ENCODE measurements at places on chromosomes 6 and 20.

GRCh38 chr6:39037082-39037508 lies 11.5 kb upstream of the GLP1R start:
- no peak for DNase-seq

DNA sequence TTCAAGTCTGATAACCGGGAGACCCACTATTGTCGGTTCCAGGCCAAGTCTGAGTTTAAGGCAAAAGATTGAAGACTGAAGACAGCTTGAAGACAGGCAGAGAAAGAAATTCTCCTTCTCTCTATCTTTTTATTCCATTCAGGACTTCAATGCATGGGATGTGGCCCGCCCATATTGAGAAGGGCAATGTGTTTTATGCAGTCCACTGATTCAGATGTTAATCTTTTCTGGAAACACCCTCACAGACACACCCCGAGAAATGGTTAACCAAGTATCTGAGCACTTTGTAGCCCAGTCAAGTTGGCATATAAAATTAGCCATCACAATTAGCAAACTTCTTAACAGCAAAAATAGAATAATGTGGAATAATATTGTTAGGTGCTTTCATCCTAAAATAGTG lies 75.5 kb upstream of the FABP7 start:
- no peak for DNase-seq

- DNase-seq: no peak
Observed at GRCh38 chr6:133814797-133815196, 74.1 kb upstream of the TCF21 start.

DNA sequence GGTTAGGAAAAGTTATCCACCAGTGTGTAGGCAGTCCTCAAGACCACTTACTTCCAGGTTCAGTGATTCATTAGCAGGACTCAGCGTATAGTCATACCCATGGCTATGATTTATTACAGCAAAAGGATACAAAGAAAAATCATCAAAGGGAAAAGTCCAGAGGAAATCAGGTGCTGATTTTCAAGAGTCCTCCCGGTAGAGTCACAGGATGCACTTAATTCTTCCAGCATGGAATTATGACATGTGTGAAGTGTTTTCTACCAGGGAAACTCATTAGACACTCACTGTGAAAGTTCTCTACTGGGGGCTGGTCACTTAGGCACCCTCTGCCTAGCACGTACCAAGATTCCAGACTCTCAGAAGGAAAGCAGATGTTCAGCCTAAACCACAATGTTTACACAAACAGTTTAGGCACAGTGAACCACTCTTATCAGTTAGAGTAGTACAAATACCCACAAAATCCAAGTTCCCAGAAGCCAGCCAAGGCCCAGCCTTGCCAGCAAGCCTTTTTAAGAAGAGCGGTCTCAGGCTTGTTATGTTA lies 10.2 kb downstream of the WFDC3 start:
- DNase-seq: no peak

GRCh38 chr6:36947570-36948351 lies 6.8 kb upstream of the PI16 start:
- DNase-seq: no peak

DNA sequence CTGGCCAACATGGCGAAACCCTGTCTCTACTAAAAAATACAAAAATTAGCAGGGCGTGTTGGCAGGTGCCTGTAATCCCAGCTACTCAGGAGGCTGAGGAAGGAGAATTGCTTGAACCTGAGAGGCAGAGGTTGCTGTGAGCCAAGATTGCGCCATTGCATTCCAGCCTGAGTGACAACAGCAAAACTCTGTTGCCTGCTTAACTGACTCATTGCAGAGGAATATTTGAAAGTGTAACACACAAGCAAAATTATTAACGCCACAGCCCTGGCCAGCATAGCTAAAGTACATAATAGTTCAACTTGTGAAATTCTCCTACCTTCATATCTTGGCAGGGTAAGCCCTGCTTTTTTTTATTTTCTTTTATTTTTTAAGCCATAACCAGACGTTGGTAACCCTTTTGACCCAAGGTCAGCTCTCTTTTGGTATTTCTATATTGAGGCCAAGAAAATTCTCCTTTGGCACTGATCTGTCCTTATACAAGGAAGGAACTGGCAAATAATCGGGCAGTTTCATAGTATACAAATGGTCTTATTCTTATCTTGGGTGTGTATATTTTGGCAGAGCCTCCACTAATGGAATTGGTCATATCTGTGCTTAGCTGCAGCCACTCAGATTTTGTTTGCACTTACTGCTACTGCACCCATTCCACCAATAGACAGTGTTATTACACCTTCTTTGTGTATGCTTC lies 4.0 kb upstream of the ADGRF5 start:
- DNase-seq: no peak

DNA sequence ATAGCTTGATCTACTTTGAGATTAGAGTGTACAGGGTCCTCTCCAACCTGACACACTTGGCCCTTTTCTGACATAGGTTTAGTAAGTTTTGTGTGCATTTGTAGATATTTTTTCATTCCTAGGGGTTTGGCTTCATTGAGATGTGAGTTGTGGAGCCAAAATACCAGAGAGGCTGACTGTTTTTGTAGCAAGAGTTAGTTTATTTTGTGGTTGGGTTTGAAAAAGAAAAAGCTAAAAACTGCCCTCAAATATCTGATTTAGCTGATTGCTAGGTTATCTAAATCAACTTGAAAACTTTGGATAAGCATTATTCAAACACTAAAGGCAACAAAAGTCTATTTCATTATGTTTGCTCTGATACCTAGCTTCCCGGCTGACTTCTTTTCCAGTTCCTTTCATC lies 164.7 kb upstream of the CENPW start:
- no peak for DNase-seq

- no peak for DNase-seq
Observed at GRCh38 chr6:106383573-106383972, 23.1 kb downstream of the CRYBG1 start.

GRCh38 chr20:45223136-45223535 lies 2.0 kb downstream of the SEMG2 start:
- no peak for DNase-seq

DNA sequence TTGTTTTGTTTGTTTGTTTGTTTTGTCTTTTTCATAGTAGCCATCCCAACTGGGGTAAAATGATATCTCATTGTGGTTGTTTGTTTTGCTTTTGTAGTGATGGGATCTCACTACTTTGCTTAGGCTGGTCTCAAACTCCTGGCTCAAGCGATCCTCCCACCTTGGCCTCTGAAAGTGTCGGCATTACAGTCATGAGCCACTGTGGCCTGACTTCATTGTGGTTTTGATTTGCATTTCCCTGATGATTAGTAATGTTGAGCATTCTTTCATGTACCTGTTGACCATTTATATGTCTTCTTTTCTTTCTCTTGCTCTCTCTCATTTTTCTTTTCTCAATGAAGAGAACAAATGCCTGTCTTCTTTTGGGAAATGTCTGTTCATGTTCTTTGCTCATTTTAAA lies 30.8 kb upstream of the HLA-DOA start:
- no peak for DNase-seq

- DNase-seq: no peak
Observed at GRCh38 chr6:109695468-109695867, 4.4 kb downstream of the FIG4 start.

GRCh38 chr6:139380611-139381010 lies 6.2 kb upstream of the CITED2 start:
- DNase-seq: no peak

DNA sequence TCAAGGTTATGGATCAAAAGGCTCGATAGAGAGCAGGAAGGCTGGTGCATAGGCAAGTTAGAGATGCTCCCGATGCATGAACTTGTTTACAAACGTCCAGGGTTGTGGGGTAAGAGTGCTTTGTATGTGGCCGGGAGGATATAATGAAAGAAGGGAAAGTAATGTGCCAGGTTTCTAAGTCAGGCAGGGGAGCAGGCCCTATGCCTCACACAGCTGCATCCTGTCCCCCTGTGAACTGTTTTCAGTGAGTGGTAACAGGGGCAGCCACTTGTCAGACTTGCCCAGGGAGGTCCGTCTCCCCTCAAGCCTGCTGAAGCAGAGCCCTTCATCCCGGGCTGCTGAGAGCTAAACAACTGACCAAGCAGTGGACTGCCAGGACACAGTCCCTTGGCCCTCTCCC lies 19.4 kb downstream of the KCNK5 start:
- DNase-seq: no peak

DNA sequence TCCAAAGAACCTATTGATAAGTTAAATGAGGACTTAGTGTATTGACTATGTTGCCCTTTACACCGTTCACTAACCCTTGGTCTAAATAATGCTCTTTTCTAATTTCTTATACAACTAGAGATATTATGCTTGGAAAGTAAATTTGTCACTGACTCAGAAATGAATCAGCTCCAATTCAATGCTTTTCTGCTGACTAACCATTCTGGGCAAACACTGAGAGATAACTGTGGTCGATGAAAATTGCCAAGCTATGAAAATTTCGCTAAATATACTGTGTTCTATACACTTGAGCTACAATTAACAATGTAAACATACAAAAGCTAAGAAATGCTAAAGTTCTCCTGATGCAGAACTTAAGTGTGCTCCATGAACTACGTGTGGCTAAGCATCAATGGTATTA lies 23.1 kb upstream of the FBXO9 start:
- DNase-seq: no peak

- DNase-seq: peak; percentile 62
Observed at GRCh38 chr20:19757487-19758132, 448 bp upstream of the RIN2 start.

GRCh38 chr6:142381181-142381580 lies 79.4 kb downstream of the ADGRG6 start:
- DNase-seq: no peak

DNA sequence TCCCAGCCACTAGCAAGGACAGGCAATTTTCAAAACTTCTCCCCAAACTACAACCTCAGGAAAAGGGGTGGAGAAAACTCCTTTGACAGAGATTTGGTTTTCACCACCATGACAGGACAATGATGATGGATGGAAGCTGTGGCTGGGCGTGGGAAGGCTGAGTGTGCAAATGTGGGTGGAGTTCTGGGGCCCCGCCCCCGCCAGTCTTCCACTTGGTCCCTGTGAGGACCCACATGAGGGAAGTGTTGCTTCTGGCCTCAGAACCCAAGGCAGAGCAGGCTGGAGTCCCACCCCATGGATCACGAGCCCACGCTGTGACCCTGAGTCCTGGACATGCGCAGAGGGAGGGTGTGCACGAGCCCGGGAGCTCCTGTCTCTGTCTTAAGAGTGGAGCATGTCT lies 21.5 kb upstream of the MRGBP start:
- DNase-seq: peak; percentile 28

- DNase-seq: no peak
Observed at GRCh38 chr6:27187231-27188060, 60.1 kb upstream of the PRSS16 start.

- DNase-seq: no peak
Observed at GRCh38 chr20:16166737-16167136, 406.5 kb downstream of the KIF16B start.

GRCh38 chr6:156779206-156780094 lies 2.3 kb downstream of the ARID1B start:
- peak; percentile 28 for DNase-seq

DNA sequence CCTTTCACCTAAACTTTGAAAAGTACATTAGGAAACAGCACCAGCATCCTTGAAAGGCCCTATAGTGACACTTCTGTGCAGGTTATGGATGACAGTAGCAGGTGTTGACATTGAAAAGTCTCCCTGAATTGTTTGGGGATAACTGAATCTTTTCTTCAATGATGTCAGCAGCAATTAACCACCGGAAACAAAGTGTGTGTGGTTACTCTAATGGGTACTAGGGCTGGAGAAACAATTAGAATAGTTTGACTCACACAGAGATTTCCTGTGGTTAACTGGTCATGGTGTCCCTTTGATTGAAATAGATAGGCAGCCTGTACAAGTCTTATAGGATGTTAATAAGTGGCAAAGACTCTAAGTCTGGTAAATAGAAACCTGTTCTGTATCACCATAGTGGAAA lies 189.1 kb downstream of the TBX18 start:
- no peak for DNase-seq

DNA sequence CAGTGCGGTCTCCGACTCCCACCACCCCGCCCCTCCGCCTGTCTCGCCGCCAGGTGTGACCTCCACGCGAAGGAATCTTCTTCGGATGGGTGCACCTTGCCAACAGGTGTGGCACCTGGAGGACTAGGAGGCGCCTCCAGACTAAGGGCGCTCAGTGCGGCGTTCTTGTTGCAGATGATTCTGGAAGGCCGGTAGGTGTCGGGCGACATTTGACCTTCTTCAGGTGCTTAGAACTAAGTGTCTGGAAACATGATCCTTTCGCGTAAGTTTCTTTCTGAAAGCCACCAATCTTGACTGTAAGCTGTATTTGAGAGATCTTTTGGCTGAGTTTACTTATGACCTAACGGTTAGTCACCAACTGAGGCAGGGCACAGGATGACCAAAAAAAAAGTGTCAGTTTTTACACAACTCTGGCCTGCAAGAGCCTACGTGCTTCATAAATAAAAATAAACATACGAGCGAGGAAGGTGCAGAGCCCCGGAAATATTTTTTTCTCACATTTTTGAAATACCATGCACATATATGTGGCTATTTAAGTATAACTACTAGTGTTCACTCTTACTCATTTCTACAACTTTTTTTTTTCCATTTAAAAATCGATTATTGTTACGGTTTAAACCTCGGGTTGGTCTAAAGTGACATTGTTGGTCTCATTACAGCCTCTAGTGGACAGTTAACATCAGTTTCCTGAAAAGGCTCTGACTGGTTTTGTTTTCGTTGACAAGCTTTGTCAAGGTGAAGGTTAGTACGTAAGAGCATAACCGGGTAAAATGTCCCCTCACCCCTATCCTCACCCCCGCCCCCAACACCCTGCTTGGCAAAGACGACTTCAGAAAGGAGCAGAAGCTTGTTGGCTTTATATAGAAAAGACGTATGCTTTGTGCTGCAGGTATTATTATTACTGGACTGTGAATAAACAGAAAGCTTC lies 1.6 kb upstream of the ATXN1 start:
- DNase-seq: peak; percentile 83

- DNase-seq: no peak
Observed at GRCh38 chr6:36786055-36786675, 53.1 kb downstream of the CPNE5 start.

- DNase-seq: no peak
Observed at GRCh38 chr6:154653853-154654252, 79.4 kb upstream of the SCAF8 start.

DNA sequence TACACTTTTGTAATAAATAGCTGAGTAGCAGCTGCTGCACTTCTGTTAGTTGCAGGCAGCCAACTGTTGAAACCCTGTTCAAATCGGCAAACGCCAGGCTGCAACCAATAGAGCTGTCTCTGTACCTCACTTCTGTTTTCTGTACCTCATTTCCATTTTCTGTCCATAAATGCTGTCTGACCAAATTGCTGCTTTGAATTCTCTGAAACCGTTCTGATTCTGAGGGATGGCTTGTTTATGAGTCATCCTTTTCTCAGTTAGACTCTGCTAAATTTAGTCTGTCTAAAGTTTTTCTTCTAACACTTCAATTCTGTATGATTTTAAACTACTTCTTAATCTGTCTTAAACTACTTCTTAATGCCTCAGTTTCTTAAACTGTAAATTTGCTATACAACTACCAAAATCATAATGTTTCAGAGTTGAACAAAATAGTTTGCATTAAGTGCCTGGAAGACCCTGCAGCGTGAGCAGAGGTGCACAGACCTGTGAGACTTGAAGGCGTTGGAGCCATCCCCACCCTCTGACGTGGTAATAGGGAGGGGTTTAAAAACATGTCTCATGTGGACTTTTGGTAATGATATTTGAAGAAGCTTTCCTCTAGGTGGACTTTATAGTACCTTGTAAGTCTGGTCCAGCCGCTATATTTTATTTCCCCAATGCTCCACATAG lies 9.6 kb downstream of the BTNL2 start:
- no peak for DNase-seq

GRCh38 chr6:147738516-147739162 lies 230.1 kb downstream of the SAMD5 start:
- DNase-seq: no peak
